ENCODE measurements at places on chromosomes 3 and 15.

- no peak for DNase-seq
These were observed 566.4 kb upstream of the SGO1 start for GRCh38 chr3:20752416-20752815.

GRCh38 chr3:177041021-177041729, 156.1 kb downstream of the TBL1XR1 start:
- DNase-seq: no peak

- DNase-seq: no peak
These were observed 621.3 kb upstream of the EPHA6 start for GRCh38 chr3:96192966-96193550.

DNA sequence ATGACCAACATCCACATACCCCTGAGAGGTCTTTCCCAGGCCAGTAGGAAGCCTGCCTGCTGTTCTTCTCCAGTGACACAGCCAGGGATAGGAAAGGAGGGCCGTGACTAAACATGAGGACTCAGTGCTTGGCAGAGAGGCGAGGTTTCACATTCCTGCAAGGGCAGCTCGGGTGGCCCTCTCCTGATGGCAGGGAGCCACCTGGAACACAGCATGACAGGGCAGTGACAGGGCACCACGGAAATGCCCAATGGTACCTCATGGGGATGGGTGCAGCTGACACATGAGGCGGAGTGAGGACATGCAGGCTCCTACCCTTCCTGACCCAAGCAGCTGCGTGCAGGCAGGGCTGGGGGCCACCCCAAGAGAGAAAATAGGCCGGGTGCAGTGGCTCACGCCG, 7.4 kb upstream of the TGM5 start:
- no peak for DNase-seq

DNA sequence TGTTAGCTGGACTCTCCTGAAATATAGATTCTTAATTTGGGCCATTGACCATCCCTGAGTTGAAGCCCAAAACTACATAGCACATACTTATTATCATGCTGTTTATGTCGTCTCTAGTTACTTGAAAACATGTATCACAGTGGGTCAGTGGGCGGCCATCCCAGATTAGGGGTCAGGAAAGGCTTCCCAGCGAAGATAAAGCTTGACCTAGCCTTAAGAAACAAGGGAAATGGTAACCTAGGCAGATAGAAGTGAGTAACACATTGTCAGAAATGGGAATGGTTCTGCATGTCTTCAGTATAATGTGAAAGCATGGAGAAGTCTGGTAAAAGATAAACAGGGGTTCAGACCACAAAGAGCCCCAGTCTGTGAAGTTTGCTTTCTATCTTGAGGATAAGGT, 124.7 kb downstream of the C3orf70 start:
- DNase-seq: no peak

- DNase-seq: no peak
These were observed 54.2 kb upstream of the CGNL1 start for GRCh38 chr15:57321973-57322601.

GRCh38 chr3:33119891-33120290, 6.1 kb downstream of the CRTAP start:
- DNase-seq: no peak

DNA sequence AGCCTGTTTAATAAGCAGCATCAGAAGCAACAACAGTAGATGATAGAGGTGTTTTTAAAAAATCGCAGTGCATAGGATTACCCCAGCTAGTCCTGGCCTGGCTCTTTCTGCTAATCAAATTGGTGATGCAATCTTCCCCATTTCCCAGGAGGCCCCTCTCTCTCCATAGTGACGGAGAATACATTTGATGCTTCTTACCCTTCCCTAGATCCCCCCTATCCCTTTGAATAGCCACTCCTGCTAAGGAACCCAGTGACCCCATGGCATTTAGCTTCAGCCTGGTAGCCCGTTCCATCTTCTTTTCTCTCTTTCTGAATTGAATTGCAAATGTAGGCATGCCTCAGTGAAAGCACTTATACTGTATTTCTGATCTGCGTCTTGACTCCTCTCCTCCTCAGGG, 223.6 kb upstream of the GAP43 start:
- no peak for DNase-seq

- DNase-seq: no peak
These were observed 37.8 kb upstream of the GOLM2 start for GRCh38 chr15:44250566-44251205.

DNA sequence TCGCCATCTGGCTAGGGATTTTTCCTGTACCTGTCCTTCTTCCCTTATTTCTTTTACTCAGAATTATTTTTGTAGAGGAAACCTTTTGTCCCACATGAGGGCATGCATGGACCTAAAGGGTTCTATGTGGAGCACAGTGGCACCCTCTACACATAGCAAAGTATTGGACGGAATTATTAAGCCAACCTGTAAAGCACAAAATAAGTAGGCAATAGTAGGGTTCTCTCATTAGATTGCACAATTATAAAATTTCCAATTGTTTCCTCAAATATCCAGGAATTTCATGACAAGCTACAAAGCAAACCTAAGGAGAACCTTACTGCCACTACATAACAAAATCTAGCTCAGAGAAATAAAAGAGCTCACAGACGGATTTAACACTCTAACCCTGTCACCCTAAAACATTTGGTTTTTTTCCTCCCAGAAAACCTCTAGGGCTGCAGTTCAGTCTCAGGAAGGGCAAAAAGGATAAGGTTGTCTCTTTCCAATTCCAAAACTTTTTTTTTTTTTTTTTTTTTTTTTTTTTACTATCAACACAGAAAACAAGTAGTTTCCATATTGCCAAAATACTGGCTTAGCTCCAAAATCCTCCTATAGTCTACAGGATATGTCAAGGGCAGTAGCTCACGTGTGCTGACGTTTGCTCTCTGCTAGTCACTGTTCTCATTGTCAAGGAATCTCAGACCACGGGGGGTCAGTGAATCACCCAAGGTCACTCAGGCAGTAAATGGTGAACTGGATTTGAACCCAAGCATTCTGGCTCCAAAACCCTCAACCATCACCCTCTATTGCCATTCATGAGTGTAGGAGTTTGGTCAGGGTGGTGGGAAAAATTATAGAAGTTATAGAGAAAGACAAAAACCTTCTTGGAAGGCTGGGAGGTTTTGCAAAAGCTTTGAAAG, 52.3 kb downstream of the NCEH1 start:
- DNase-seq: no peak

All from nephron progenitor cell (in vitro differentiated cells).